ENCODE measurements at places on chromosomes 5 and 9.

DNA sequence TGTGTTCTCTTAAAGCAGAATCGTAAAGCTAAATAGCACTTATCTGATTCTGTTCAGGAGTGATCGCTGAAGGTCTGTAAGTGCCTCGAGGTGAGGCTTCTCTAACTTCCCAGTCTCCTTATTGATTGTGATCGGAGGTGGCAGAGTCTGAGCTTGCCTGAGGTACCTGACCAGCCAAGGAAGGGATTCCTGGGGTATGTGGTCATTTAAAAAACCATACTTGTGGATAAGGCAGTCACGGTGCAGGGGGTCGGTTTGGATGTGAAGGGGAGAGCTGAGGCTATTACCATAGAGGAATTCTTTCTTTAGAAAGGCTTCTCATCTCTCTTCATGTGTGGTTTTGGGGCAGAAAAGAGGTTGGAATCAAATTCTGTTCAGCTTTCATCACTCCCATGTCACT is 193.7 kb downstream of the TLE4 start:
- DNase-seq = no peak

- no peak for DNase-seq
Observed at GRCh38 chr5:145678255-145678654, 156.9 kb downstream of the PRELID2 start.

GRCh38 chr9:36276781-36277181 is 18.5 kb upstream of the GNE start:
- DNase-seq = no peak

DNA sequence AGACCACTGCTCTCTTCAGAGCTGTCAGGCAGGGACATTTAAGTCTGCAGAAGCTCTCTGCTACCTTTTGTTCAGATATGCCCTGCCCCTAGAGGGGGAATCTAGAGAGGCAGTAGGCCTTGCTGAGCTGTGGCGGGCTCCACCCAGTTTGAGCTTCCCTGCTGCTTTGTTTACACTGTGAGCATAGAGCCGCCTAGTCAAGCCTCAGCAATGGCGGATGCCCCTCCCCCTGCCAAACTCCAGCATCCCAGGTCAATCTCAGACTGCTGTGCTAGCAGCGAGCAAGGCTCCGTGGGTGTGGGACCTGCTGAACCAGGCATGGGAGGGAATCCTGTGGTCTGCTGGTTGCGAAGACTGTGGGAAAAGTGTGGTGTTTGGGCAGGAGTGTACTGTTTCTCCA is 59.9 kb downstream of the CAVIN4 start:
- no peak for DNase-seq

GRCh38 chr9:131590907-131591844 is 45.9 kb downstream of the PRRT1B start:
- peak; percentile 80 for DNase-seq

GRCh38 chr5:87242242-87242641 is 25.4 kb upstream of the RASA1 start:
- no peak for DNase-seq

- no peak for DNase-seq
Observed at GRCh38 chr9:93133681-93134014, 403 bp downstream of the NINJ1 start.

DNA sequence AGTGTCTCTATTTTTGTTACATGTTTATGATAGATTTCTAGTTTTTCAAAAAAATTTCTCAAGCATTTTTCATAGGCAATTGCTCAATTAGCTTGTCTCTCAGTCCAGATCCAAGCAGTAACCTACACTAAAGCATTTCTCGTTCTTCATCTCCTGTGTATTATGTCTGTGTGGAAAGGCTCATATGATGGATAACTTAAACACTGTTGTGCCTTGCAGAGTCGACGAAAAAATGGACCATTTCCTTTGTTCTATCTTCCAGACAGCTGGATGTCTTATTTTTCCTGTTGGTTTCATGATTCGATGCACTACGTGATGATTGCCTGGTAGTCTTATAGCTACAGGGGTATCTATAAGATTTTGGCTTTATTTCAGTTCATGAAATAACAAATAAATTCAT is 347.8 kb downstream of the TRPM3 start:
- no peak for DNase-seq

DNA sequence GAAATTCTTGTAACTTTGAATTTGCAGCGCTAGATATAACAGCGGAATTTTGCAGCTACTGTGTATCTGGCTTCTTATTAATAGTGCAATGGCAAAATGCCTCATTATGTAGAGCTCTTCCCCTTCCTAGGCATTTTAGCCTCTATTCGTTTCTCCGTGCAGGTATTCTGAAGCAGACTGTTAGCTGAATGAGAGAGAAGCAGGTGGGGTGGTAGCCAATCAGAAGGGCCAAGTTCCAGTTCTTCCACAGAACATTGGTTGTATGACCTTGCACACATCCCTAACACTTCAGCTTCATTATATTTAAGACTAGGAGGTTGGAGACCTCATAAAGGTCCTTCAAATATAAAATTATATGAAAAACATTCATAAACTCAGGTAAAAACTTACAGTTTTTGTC is 1.2 kb upstream of the VPS13A start:
- DNase-seq = no peak

GRCh38 chr5:148791334-148791667 is 35.1 kb upstream of the ADRB2 start:
- DNase-seq = no peak

DNA sequence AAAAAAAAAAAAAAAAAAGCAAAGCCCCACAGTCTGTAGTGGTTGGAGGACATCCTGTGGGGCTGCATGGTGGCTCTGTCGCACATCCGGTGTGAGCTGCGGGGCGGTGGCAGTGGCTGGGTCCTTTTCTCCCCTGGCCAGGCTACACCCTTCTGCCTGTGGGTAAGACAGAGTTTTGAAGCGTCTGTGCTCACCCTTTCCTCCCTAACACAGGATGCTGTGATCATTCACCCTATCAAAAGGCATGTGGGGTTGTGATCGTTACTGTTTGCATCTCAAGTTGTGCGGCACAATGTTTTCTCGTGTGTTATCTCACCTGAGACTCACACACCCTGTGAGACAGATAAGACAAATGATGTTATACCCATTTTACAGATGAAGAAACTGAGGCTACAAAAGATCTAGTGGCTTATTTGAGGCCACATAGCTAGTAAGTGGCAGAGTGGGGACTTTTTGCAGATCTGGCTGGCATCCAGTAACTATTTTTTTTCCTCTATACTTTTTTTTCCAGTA is 17.5 kb downstream of the IRF1 start:
- DNase-seq = peak; percentile 95

GRCh38 chr5:141412854-141413539 is at the start of gene PCDHGA10:
Gene PCDHGA10 (plus strand): TSS chr5:141412987. CDS start chr5:141413176, 189 bp downstream.
- peak; percentile 41 for DNase-seq

GRCh38 chr5:99911971-99912370 is 623.2 kb upstream of the FAM174A start:
- DNase-seq = no peak

GRCh38 chr5:36792560-36793180 is 83.9 kb upstream of the NIPBL start:
- DNase-seq = no peak

- no peak for DNase-seq
Observed at GRCh38 chr9:89464300-89464901, 33.5 kb downstream of the SEMA4D start.

DNA sequence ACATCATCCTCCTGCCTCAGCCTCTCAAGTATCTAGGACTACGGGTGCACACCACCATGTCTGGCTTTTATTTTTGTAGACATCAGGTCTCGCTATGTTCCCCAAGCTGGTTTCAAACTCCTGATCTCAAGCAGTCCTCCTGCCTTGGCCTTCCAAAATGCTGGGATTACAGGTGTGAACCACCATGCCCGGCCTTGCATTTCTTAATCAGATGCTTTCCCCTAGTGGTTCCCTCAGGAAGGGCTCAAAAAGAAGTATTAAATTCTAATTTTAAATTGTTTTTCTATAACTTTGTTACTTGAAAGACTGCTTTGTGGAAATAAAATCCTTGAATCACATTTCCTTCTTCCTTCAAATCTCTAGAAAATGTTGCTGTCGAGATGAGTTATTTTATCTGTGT is 79.5 kb upstream of the ROR2 start:
- DNase-seq = no peak

DNA sequence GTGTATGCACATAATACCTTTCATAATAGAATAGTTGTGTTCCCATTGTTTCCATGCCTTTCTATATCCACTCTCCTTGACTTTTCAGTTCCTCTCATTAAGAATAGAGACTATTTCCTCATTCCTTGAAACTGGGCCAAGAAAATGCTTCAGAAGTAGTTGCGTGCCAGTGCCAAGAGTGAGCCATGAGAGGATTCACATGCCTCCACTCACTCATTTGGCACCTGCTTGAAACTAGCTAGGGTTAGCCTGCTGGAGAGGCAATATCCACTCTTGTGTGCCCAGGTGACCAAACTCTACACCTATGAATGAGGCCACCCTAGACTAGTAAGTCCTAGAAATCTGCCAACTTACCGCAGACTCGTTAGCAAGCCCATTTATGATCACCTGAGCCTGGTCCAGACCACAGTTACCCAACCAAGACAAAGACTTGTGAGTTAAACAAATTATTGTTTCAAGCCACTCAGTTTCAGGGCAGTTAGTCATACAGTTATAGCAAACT is 276.3 kb downstream of the EPB41L4A start:
- DNase-seq = no peak

DNA sequence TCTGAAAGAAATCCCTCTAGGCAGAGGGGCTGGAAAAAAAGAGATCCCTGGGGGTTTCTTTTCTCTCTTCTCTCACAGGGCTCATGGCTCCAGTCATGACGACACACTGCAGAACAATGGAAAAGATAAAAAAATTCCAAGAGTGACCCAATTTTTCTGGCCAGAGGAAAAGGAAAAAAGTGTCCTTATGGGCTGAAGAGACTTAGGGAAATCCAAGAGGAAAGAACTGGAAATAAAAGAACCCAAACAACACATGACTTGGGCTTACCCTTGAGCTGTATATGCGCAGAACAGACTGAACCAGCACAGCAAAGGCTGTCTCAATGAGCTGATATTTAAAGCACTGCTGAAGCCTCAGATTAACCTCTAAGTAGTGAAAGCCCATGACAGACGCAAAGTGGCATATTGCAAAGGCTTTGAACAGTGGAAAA is 102.4 kb downstream of the SMIM23 start:
- DNase-seq = no peak

GRCh38 chr5:2901096-2901495 is 149.6 kb upstream of the IRX2 start:
- DNase-seq = no peak

DNA sequence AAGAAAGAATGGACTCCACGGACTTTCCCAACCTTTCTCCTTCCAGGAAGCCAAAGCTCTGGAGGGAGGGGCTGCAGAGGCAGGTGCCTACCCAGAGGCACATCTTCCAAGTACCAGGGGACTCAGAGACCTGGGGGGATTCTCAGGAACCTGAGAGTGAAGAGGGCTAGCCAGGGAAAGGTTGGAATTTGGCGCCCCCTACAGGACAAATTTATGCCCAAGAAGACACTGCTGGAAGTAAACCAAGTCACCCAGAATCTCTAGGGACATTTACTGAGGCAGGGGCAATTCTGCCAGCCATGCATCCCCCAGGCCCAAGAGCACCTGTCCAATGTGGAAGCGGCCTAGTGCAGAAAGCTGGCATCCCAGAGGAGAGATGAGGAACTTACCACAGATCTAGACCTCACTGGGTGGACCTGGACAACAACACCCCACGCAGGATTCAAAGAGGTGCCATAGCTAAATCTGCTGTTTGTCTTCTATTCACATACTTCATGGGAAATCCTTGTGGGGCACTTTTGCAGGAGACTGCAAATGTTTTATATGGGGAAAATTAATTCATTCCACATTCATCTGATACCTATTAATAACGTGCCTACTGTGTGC is 25.9 kb upstream of the IDNK start:
- no peak for DNase-seq

GRCh38 chr5:179272326-179273072 is 72.8 kb downstream of the ADAMTS2 start:
- DNase-seq = no peak

Measured in CD4-positive, alpha-beta T cell treated with Interferon gamma for 1 hour (primary cell).